Inflammatory macrophage treated with lipopolysaccharide for 4 hours (primary cell): ENCODE measurements at places on chromosomes 4 and X.

DNA sequence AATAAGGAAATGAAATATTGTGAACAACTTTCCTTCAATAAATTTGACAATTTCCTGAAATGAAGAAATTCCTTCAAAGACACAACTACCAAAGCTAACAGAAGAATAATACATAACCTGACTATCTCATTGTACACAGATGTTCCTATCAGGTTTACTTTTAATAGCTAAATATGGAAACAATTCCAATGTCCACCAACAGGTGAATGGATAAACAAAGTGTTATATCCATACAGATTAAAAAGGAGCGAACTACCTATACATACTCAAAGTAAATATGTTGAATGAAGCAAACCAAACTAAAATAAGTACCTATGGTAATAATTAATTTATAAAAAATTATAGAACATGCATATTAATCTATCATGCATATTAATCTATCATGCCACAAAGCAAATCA is 554.9 kb downstream of the PPP4R3C start:
- DNase-seq = no peak

DNA sequence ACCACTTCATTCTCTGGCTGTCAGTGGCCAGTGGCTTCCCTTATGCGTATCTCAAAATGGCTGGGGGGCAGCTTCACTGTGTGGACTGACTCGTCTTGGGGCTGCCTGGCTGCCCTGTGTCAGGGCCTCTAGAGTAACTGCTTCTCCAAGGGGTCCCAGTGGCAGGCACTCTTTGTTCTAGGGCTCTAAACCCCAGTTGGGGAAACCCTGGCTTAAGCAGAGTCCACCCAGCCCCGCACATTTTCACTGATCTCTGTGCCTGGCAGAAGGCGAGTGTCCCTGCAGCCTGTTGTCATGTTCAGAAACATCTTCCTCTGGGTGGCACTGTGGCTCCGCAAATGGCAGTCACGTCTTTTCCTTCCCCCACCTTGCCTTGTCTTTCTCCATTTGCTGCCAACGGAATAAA is 59.7 kb downstream of the NBDY start:
- no peak for DNase-seq

- DNase-seq = no peak
These were observed 46.1 kb downstream of the PGRMC2 start for GRCh38 chr4:128241425-128241913.

DNA sequence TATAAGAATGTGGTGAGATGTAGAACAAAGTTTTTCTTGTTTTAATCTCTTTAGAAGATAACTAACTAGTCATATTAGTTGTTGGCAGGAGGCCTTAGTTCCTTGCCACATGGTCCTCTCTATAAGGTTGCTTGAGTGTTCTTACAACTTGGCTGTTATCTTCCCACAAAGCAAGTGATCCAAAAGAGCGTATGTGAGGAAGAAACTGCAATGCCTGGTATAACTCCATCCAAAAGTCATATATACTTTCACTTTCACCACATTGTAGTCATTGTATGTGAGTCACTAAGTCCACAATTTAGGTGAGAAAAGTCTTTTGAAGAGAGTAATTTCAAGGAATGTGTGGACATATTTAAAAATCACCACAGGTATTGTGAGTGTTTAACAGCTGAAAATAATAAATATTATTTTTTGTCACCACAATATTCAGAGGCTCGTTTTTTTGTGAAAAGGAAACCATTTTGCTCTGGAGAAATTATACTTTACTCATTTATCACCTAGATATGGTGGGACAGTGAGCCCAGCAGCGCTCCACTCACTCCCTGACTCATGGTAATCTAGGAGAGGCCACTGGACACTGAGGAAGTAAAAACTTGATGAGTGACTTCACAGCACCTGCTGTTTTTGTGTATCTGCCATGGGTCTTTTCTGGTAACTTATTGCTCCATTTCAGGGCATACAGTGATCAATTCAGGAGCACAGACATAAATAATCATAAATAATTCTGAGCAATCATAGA is 369.4 kb upstream of the NDST3 start:
- DNase-seq = no peak

DNA sequence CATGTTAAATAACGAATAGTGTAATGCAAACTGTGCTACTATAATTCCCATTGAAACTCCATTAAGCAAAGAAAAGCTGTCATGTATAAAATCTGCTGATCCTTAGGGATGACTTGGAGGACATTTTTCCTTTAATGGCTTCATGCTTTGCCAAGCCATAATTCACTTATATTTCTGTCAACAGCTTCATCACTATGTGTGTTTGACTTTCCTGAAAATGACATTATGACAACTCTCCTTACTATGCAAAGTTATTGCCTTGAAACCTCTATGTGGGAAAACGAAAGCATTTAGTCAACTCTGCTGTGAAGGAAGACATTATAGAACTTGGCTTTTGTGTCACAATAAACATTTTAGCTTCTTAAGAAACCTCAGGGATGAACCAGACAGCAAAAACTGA is 210.5 kb downstream of the GRXCR1 start:
- no peak for DNase-seq

- DNase-seq = no peak
These were observed 12.1 kb downstream of the ELF4 start for GRCh38 chrX:130098210-130098552.

GRCh38 chrX:153408871-153409351 is 2.4 kb upstream of the ZFP92 start:
- no peak for DNase-seq

DNA sequence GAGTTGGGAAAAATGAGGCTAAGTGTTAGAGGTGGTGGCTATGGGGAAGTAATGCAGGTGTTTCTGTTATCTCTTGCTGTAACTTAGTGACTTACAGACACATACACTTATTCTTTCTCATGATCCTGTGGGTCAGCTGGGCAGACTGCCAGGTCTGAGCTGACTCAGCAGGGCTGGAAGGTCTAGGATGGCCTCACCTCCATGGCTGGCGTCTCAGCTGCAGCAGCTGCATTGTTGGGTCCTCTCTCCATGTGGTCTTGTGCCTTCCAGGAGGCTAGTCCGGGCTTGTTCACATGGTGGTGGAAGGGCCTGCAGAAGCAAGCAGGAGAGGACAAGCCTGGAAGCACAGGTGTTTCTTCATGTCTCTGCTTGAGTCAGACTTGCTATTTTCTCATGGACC is 172.7 kb downstream of the NHS start:
- no peak for DNase-seq

- DNase-seq = no peak
These were observed 88.0 kb upstream of the TLR2 start for GRCh38 chr4:153595894-153596601.
